ENCODE measurements at places on chromosomes 13 and 19.

- no peak for DNase-seq
Observed at GRCh38 chr13:22176968-22177520, 506.2 kb downstream of the FGF9 start.

GRCh38 chr13:51773515-51773914 lies 30.4 kb downstream of the DHRS12 start:
- DNase-seq, result no peak

DNA sequence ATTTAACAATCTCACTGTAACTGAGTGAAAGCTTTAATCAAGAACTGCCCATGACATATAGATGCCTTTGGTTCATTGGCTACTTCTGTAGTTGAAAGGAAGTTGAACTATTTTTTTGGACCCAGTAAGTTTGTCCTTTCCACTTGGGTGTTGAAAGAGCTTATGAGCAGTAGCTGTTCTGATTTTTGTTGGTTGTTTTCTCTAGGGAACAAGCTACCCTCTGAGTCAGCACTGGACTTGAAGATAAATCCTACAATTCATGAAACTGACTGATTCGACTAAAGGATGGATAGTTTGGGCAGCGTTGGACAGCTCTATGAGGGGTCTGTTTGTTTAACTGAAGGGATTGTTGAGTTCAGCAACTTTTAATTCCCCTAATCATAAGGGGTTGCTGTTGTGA lies 101.0 kb downstream of the PAN3 start:
- DNase-seq, result peak; percentile 58

DNA sequence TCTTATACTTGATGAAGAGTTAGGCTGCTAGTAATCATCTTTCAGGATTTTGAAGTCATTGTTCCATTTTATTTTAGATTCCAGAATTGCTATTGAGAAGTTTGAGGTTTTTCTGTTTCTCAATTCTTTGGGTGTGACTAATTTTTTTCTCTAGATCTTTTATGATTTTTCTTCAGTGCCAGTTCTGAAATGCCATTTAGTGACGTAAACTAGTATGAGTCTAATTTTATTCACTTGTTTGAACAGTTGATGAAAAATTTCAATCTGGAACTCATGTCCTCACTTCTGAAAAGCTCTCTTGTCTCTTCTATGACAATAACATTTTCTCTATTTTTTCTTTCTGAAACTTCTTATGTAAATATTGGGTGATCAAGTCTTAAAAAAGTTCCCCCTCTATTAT lies 188.5 kb upstream of the HTR2A start:
- DNase-seq, result no peak

DNA sequence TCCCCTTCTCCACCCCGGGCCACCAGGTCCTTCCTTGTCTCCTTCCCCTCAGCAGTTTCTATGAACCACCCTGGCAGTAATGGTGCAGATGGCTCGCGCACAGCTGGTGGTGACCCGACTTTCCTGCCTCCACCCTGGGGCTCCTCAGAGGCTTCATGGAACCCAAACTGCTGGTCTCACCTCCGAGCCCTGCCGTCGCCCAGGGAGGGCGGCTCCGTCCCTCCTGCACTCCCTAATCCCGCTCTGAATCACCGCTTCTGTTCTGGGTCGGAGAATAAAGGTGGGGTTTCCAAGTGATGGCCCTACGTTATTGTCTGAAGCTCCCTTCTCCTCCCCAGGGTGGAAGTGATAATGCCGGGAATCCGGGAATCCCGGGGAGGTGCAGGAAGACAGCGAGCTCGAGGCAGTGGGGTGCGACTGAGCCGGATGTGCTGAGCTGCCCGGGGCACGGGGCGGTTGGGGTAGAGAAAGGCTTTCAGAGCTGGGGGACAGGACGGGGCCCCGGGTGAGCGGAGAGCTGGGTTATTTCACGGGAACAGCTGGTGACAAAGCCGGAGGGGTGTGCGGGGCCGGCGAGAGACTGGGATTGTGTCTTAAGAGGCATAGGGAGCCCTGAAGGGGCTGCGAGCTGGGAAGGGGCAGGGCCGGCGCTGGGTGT lies 711 bp downstream of the FUT2 start:
- DNase-seq, result peak; percentile 27

DNA sequence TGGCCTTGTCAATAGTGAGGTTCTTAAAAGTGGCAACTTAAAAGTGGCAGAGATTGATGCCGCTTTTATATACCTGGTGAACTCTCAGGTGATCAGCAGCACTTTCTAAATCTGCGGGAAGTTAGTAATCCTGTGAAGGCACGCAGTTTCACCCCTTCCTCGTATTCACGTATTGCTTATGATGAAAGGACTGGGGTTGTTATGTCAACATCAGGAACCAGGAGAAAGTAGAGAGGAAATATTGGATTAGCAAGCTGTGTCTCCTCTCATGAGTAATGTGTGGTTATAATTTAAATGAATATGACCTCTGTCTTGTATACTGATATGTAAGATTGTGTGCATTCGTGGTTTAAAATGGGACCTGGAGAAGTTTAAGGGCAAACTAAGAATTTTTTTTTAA lies 544.6 kb downstream of the SLITRK6 start:
- DNase-seq, result peak; percentile 27

- DNase-seq, result peak; percentile 86
Observed at GRCh38 chr19:51514866-51515481, 13.4 kb upstream of the SIGLEC12 start.

- DNase-seq, result no peak
Observed at GRCh38 chr13:32804673-32805230, 211.5 kb upstream of the KL start.

DNA sequence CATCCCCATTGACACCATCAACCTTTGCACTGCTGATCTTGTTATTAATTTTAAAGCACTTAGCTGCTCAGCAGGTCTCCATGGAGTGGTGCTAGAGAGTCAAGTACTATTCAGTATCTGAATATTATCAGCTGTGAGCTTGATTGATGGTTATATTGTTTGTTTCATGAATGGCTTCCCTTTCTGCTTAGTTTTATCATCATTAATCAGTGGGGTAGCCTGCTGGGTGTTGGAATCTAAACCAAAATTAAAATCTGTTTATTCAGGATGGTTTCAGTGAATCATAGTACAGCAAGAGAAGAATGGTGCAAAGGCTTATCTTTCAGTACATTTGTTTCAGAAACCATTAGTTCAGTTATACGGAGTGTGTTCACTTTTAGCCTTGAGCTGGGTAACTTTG lies 42.5 kb upstream of the SCEL start:
- DNase-seq, result peak; percentile 6

DNA sequence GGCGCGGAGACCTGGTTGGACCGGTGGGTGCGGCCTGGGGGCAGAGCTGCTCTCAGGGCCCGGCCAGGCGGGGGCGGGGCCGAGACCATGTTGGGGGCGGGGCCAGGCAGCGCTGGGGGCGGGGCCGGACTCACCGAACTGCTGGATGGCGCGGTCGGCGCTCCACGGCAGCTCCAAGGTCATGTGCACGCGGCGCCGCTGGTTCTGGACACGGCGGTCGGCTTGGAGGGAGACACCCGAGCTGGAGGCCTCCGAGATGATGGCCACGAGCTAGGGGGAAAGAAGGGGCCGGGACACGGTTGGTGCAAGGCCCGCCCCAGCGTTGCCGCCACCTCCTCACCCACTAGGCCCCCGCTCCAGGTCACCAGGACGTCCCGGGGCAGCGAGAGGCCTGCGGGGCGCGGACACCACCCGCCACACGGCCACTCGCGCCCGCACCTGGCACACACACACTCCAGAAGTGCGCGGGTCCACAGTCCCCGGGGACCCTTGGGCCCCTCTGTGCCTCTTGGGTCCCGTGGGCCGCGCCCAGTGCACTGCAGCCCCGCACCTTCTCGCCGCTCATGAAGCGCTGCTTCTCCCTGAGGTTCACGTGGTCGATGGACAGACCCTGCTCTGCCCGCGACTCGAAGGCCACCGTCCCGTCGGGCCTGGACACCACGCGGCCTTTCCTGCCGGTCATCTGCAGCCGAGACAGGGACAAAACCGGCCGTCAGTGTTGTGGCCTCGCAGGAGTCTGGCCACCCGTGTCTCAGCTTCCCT lies 8.7 kb downstream of the GPX4 start:
- DNase-seq, result no peak

DNA sequence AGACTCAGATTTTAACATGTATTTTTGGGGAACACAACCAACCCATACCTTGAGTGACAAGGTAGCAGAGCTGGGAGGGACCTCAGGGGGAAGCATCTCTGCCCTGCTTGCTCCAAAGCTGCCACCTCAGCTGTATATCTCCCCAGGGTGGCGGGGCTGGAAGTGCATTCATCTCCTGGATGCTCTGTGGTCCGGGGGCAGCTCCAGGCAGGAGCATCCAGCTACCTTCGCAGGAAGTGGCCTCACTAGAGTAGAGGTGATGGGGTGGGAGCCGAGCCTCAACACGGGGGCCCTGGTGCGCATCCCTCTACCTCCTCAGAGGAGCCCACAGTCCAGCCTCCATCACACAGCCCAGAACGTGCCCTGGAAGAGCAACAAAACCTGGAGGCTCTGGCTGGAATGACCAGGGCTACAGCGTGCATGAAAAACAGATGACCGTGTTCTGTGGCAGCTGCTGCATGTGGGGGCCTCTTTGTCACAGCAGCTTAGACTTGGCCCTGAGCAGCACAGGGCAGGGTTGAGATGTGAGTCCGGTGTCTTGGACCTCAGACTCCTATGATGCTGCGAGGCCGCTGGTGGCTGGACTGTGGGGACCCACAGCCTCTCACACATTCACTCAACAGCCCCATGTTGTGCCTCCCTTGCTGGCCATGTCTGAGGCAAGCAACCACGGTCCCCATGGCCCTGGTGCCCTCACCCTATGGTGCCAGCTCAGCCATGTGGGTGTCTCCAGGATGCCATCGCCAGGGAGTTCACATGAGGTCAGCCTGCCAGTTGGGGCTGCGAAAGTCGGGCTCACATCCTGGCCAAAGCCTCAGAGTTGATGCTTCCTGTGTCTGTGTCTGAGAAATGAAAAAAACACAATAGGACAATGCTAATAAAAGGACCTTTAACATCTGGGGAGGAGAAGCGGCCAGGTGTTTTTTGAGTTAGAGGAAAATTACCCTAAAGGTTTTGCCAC lies 17.1 kb upstream of the GAS6 start:
- DNase-seq, result peak; percentile 13

DNA sequence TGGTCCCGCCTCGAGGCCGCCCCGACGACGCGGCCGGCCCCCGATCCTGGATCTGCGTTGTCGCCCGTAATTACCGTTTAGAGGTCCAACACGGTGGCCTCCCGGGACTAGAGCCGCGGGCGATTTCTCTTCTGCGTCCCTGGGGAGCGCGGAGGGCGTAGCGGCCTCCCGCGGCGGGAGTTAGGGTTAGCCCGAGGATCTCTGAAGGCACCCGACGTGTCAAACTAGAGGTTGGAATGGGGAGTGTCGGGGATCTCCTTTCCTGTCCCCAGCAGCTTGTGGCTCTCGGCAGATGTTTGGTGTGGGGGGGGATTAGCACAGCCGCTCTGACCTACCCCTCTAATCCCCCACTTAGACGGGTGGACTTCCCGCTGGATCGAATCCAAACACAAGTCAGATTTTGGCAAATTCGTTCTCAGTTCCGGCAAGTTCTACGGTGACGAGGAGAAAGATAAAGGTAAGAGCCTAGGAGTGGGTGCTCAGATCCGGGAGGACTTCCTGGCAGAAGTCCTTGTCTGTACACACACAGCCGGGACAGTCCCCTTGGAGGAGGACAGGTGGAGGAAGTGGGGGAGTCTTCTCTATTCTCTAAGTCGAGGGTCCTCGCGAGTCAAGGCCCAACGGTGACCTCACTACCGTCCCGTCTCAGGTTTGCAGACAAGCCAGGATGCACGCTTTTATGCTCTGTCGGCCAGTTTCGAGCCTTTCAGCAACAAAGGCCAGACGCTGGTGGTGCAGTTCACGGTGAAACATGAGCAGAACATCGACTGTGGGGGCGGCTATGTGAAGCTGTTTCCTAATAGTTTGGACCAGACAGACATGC lies 581 bp downstream of the CALR start:
- DNase-seq, result peak; percentile 34

DNA sequence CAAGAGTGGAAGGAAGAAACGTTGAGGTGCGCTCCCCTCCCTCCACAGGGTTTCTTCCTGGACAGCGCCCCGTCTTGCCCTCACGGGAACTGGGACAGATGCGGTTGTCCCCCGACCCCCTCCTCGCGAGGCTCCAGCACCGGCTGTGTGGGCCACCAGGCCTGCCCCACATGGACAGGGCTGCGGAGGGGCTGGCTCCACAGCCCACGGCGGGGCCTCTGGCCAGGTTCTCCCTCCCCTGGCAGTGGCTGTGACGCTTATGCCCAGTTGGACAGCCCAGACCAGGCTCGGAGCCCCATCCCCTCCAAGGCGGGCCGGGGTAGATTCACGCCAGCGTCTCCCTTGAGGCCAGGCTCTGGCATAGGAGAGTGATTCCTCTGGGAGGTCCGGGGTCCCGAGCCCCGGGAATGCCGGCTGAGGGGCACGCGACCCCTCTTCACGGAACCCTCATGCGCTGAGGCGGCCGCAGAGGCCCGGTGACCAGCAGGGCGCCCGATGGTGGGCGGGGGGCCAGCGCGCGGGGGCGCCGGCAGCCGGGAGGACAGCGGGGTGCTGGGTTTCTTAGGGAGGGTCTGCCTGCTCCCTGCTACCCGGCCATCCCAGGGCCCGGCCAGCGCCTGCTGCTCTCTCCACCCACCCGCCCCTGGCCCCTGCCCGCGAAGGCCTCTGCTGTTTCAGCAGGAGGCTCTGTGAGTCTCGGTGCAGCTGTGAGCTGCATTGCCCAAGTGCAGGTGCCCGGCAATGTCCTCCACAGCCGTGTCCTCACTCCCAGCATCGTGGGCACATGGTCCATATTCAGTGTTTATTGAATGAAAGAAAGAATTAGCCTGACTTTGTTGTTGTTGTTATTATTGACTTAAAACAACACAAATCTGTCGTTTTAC lies 20.3 kb upstream of the GAS6 start:
- no peak for DNase-seq

- DNase-seq, result no peak
Observed at GRCh38 chr19:5424192-5424973, 30.8 kb upstream of the ZNRF4 start.

GRCh38 chr19:35375505-35376307 lies 4.8 kb downstream of the GPR42 start:
- no peak for DNase-seq

- DNase-seq, result no peak
Observed at GRCh38 chr13:46207828-46208227, 3.9 kb upstream of the LRRC63 start.

GRCh38 chr13:81726037-81726726 lies 1385.3 kb upstream of the SPRY2 start:
- no peak for DNase-seq

GRCh38 chr13:100209857-100210825 lies 121.2 kb downstream of the PCCA start:
- DNase-seq, result peak; percentile 53

DNA sequence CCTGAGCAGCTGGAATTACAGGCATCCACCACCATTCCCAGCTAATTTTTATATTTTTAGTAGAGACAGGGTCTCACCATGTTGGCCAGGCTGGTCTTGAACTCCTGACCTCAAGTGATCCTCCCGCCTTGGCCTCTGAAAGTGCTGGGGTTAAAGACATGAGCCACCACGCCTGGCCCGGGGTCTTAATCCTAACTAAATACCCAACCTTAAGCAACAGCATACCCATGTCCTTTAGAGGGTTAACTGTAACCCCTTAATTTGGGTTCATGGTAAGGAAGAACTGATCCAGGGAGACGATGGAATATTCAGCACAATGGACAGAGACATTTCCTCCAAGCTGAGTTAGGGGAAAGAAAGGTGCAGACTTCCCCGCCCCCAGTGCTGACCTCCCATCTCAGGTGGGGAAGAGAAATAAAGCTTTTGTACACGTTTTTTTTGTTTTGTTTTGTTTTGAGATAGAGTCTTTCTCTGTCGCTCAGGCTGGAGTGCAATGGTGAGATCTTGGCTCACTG lies 8.7 kb upstream of the GALP start:
- no peak for DNase-seq

All from MV-4-11 (cell line).